Breast epithelium (tissue), 4 donors: ENCODE measurements at places on chromosomes 4 and X.

DNA sequence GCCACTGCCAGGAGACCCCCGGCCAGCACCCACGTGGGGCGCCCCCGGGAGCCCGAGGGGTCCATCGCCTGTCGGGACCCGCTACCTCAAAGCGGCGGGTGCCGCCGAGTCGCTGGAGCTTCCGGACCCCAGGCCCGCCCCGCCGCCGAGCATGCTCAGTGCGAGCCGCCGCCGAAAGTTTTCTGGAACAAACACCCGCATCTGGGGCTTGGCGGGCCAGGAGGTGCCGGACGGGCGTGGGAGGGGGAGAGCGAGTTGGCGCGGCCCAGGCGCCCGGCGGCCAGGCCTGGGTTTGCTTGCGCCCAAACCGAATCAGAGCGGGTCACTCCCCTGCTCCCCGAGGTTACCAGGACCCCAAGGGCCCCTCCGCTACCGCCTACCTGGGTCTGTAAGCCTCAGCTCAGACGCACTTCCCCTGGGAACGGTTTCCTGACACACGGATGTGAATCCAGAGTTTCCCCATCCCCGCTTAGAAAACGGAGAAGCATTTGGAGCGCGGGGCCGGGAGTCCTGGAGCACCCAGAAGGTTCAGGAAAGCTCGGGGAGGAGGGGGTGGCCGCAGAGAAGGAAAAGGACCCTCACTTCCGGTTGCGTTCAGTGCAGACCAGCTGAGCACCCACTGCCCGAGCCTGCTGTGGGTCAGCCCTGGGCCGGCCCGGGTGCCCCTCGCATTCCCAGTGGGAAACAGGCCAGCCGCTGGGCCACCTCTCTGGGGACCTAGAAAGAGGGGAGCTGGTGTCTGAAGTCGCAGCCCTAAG lies at the start of gene EVC2:
Gene EVC2, minus strand, starts transcription at position 111 of the 758 bp plus-strand sequence. Its CDS starts 46 bp downstream, at position 65.
- DNase-seq, result peak; percentile 66

GRCh38 chr4:96175871-96176270 lies 336.0 kb downstream of the PDHA2 start:
- no peak for DNase-seq

GRCh38 chr4:146548443-146548842 lies 26.7 kb upstream of the SLC10A7 start:
- DNase-seq, result no peak

GRCh38 chrX:70592091-70592490 lies 147.5 kb downstream of the DLG3 start:
- DNase-seq, result no peak

- DNase-seq, result no peak
These were observed 27.4 kb downstream of the LEF1 start for GRCh38 chr4:108141213-108141950.

DNA sequence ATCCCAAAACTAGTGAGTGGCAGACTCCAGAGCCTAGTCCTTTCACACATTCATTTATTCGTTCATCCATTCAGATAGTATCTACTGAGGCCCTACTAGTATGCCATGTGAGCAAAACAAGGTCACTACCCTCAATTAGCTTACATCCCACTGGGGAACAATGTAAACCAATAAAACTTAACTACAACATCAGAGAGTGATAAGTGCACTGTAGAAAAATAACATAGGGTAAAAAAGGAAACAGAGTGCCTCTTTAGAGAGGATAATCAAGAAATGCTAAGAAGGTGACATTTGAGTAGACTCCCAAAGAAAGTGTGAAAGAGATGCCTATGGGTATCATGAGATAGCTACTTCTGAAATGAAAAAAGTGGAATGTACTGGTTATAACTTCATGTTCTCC lies 18.5 kb downstream of the PAPSS1 start:
- no peak for DNase-seq

DNA sequence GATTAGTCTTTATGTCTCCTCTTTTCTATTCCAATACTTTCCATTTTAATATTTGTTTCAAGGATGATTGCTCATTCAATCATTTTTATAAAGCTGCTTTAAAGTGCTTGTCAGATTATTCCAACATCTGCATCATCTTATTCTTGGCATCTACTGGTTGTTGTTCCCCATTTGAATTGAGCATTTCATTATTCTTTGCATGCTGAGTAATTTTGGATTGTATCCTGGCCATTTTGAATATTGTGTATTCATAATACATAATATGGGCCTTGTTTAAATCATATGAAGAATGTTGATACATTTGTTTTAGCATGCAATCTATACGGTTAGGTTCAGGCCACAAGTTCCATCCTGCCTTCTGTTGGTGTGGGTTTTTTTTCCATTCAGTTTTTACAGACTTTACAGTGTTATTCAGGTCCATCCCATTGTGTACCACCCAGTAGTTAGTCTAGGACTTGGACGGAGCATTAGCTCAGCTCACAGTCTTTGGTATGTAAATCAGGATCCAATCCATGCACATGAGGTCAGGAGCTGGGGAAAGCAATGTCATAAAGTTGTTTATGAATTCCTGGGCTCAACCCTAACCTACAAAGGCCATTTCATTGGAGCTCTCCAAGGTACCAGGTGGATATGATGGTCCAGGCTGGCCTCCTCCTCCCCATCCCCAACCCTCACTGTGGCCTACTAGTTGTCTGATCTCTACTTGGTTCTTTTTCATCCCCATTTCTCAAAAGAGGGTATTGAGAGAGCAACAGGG lies 20.3 kb downstream of the RGN start:
- no peak for DNase-seq

- no peak for DNase-seq
These were observed 220.3 kb downstream of the RELL1 start for GRCh38 chr4:37465845-37466244.

DNA sequence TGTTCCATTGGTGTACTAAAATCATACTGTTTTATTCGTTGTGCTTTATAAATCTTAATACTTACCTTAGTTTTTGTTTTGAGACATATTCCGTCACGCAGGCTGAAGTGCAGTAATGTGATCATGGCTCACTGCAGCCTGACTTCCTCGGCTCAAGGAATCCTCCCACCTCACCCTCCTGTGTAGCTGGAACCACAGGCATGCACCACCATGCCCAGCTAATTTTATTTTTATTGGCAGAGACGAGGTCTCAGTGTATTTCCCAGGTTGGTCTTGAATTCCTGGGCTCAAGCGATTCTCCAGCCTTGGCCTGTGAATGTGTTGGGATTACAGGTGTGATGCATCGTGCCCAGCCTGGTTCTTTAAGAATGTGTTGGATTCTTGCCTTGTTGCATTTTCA lies 24.4 kb upstream of the DCK start:
- no peak for DNase-seq

DNA sequence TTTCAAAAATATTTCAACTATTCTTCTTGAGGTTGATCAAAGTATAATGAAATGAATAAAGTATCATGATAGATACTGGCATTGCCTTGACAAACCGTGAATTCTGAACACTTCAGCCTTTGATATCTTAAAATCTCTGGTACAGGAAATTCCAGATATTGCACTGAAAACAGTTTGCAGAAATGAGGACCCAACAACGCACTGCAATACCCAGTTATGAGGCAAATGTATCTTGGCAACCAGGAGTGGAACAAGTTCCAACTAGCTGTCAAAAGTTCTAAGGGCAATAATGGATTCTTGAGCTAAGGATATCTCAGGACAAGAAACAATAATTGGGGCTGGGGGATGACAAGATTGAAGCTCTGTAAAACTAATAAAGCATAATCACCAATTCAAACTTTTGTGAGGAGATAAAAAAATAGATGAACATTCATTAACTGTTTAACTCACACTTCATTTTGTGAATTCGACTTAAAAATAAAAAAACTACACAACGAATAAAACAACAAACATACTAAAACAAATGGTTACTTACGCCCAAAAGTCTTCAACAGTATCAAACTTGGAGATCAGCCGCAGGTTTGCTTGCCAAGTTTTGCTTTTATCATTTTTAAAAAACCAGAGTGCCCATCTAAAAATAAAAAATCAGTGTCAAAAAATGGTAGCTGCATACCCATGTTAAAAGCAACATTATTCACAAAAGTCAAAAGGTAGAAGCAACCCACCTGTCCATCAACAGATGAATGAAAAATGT lies 38.1 kb downstream of the EIF4E start:
- no peak for DNase-seq
